ENCODE measurements at places on chromosomes 5 and 9. TPM values are rescaled to one million over a fixed set of nuclear protein-coding genes. Genes with fewer than 3 reads are reported as not detected.

Gene WDR31
- total RNA-seq, result 2.2 TPM

Gene CER1
- total RNA-seq, result not detected

Gene PNPLA7
- total RNA-seq, result 2.1 TPM

Gene LCN12
- not detected for total RNA-seq

Gene IFNA2
- total RNA-seq, result not detected

Gene DIAPH1
- total RNA-seq, result 23.0 TPM

Gene TTC16
- total RNA-seq, result not detected

Gene TMC1
- total RNA-seq, result 0.85 TPM

Gene NR2F1-AS1
- 26.2 TPM for total RNA-seq

Gene CCIN
- total RNA-seq, result 0.81 TPM

Gene ARID3C
- 0.32 TPM for total RNA-seq

Gene ARL14EPL
- total RNA-seq, result 0.32 TPM

Gene CDH9
- not detected for total RNA-seq

Gene ACTBL2
- total RNA-seq, result not detected

Gene RGS3
- total RNA-seq, result 252 TPM

Gene CCDC152
- 2.8 TPM for total RNA-seq

Gene IGFBPL1
- total RNA-seq, result 0.49 TPM

Gene SAPCD2
- total RNA-seq, result 1.8 TPM

Gene RORB
- total RNA-seq, result 0.85 TPM

Gene LEAP2
- 0.12 TPM for total RNA-seq

Gene SMIM33
- total RNA-seq, result not detected

Gene WNK2
- not detected for total RNA-seq

Gene PCDH12
- total RNA-seq, result 0.24 TPM

Gene IL4
- not detected for total RNA-seq

Gene FOXD4L4
- under 0.01 TPM for total RNA-seq

Gene TAF11L5
- total RNA-seq, result not detected

Gene ATOSB
- 25.8 TPM for total RNA-seq

Gene PCDHA3
- total RNA-seq, result 0.32 TPM

Gene HMMR
- total RNA-seq, result 0.65 TPM

Gene FGD3
- 0.16 TPM for total RNA-seq

Gene SRD5A1
- 17.5 TPM for total RNA-seq

Gene CD72
- 0.73 TPM for total RNA-seq

Gene TCOF1
- total RNA-seq, result 23.9 TPM

Gene ADAMTS16
- under 0.01 TPM for total RNA-seq

Gene UBE2B
- total RNA-seq, result 13.0 TPM

Gene FOXI1
- not detected for total RNA-seq

Gene STRBP
- total RNA-seq, result 6.0 TPM

Gene DOCK2
- 5.7 TPM for total RNA-seq

Gene PLPP7
- 10.6 TPM for total RNA-seq
